ENCODE measurements at places on chromosomes 16 and 17.

DNA sequence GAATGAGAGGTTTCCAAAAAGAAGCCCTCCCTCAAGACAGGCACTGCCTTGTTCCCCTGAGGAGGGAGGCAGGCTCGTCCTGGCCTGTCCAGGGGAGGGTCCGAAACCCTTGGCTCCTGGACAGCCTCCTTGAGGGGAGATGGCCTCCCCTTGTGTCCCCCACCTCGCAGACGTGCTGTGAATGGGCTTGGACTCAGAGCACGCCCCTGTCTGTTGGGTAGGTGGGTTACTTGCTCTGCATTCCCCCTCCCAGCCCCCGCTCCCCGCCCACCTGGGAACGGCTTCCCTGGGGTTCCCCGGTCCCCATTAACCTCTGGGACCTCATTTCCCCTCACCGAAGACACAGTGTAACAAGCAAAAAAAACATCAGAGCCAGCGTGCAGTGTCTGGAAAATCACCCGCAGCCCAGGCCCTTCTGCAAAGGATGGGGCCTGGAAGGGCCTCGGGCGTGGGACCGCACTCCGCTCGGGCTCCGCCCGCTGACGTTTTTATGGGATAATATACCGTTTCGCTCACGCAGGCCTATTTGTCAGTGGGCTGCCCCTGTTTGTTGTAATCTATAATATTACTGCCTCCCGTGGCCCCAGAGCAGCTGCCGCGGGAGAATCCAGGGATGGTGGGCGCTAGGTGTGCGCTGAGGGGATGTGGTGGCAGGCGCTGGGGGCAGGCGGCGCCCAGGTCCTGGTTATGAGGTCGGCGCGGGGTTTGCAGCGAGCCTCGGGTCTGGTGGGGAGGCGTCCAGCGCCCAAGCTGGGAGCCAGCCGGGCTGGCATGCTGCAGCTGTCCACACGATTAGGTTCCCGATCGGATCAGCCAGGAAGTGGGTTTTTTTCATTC is 11.1 kb downstream of the BAHCC1 start:
- no peak for DNase-seq

DNA sequence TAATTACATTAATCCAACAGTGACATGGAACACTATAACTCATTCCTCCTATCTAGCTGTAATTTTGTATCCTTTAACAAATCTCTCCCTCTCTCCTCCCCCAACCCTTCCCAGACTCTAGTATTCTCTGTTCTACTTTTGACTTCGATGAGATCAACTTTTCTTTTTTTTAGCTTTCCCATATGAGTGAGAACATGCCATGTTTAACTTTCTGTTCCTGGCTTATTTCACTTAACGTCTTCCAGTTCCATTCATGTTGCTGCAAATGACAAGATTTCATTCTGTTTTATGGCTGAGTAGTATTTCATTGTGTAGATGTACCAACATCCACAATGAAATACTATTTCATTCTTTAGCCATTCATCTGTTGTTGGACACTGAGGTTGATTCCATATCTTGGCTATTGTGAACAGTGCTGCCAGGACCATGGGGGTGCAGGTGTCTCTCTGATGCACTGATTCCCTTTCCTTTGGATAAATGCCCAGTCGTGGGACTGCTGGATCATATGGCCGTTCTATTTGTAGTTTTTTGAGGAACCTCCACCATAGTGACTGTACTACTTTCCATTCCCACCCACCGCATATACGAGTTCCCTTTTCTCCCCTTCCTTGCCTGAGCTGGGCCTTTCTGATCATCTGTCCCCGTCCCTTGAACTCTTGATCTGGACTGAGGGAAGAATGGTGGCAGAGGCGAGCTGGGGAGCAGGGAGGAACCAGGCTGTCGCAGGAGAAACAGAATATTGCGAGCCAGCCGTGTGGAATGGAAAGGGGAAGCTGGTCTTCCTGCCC is 7.7 kb upstream of the CEP295NL start:
- no peak for DNase-seq

GRCh38 chr17:29176558-29177351 is 3.4 kb downstream of the MYO18A start:
- no peak for DNase-seq

DNA sequence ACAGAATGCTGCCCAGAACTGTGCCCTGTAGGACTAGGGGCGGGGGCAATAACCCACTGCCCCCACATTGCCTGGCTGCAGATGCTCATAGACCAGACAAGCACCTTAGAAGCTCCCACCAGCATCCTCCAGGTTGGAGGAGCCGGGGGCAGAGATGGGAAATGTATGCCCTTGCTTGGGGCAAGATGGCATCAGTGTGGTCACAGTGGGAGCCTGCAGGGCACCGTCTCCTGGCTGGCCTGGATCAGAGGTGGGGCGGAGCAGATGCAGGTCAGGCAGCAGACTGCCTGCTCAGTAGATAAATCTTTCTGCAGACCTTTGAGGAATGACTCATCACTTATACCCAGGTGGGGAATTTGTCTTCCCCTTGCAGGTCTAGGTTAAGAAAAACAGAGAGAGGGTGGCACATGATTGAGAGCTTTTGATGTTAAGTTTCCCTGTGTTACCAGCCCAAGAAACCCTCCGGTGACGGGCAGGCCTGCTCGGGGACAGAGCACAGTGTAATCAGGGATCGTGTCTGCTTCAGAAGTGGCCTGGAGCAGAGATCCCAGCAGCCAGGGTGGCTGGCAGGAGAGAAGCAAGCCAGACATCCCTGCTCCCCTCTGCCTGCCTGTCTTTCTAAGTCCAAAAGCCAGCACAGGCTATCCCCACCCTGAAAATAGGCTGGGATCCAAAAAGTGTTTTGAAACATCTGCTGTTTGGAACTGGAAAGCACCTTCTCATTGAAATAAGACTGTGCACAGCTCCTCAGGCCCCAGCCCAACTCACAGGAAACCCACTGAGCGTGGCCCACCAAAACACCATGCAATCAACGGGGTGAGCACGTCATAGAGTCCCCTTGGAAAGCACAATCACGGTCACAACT is 50.7 kb upstream of the RPL38 start:
- peak; percentile 67 for DNase-seq

DNA sequence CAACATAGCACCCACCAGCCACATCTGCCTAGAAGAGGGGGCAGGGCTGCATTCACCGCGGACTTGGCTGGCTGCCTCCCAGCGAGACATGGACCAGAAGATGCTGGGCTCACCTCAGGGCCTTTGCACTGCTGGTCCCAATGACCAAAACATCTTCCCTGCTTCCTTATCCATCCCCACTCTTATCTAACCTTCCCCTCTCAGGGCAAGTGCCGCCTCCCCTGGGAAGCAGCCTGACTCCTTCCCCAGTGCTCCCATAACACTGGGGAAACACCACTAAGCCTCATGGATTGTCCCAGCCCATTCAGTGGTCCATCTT is 5.7 kb downstream of the TMC6 start:
- DNase-seq: no peak

GRCh38 chr17:42421507-42422338 is 1.3 kb downstream of the CAVIN1 start:
- DNase-seq: no peak

DNA sequence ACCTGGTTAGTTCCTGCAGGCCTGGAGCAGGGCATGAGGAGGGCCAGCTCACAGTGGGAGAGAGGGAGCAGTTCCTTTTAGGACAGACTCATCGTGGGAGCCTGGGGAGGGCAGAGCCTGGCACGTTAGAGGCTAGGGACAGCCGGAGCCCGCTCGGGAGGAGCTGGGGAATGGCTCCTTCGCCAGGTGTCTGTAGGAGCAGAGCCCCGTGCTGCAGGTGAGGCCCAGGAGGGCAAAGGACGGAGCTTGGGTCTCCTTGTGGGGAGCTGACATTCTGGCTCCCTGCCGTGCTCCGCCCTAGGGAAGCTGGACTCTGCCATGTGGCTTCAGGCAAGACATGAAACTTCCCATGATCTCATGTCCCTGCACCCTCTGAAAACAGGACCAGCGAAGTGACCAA is 18.7 kb upstream of the MTSS2 start:
- DNase-seq: no peak

GRCh38 chr16:54407596-54407995 is 121.0 kb upstream of the IRX3 start:
- DNase-seq: peak; percentile 24

DNA sequence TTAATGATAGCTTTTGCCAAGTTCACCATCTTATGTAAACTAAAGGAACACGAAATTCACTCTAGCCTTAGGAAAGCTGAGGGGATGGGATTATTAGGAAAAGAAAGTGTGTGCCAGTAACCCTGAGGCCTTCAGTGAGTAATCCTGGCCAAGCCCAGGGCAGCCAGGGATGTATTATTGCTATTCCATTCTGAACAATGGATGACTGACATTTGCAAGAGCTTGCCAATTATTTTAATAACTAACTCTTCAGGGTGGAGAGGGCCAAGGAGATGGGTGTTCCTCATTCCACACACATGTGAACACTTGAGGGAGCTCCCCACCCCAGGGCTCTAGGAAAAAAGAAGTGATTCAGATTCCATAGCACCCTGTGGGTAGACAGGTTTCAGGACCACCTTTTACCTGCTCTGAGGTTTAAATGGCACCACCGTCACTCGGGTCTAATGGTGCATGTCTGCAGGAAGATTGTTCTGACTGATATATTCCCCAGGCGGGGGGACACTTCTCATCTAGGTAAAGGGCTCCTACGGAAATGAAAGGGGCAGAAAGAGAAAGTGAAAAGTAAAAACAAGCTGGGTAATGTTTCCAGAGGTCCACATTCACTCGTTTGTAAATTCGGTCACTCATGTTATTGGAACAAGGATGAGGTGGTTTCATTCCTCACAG is 41.5 kb downstream of the TK2 start:
- no peak for DNase-seq

DNA sequence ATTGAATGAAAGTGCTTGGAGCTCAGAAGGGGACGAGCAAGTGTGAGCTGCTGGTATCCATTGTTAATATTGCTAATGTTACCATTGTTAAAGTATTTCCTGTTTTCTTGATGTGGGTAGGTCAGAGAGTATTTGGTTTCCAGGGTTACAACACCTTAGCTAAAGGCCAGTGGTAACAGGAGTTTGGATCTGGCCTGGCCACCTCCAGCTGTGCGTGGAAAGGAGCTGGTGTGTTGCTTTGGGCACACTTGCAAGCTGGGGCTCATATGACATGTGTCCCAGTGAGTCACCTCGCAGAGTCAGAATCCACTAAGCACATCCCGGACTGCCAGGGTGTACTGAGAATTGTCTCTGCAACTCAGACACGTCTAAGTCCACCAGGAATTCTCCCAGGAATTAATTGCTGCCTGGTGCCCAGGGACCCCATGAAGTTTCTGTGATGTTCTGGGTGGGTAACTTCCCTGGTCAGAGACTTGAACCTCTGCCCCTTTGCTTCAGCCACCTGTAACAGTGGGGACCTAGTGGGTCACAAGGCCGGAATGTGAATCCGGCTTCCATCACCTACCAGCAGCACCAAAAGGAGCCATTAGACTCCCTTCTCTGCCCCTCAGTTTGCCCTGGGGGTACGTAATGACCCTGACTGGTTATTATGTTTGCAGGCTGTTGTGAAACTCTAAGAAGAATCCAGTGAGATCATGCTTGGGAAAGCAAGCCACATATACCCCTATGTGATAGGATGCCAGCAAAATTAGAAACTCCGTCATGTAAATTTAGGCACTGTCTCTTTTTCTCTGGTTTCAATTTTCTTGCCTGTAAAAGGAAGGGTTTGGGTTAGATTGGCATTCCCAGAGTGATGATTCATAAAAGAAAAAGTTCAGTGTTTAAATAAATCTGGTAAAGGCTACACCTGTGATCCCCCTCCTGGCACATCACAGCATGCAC is 12.8 kb downstream of the SLC6A2 start:
- DNase-seq: no peak

- DNase-seq: no peak
These were observed 27.1 kb downstream of the TBC1D3B start for GRCh38 chr17:36149296-36149820.

GRCh38 chr16:89173174-89173921 is 1.8 kb downstream of the CDH15 start:
- DNase-seq: peak; percentile 68

DNA sequence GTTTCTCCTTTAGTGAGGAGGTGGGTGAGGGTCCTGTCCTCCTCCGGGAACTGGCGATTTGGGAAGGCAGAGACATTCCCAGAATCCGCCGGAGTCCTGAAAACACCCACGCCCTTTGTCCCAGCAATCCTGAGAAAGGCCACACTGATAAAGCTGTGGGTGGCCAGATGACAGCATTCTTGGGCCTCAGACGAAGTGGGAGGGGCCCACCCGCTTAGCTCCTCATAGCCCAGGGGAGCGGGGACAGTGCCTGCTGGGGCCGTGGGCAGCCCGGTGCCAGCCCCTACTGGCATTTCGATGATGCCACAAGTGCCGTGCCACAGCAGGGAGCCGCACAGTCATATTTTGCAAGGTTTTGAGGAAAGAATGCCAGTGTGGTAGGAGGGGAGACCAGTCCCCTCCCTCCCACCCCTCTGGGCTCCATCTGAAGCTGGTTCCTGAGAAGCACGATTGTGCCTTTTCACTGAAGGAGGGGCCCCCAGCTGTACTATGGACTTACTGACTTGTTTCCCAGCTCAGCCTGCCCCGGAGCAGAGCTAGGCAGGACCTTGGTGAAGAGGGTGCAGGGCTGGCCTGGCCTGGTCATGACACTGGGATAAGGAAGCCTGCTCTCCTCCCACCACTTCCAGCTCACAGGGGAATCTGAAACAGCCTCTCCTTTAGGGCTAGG is 20.9 kb upstream of the MPRIP start:
- no peak for DNase-seq

- no peak for DNase-seq
These were observed 5.3 kb upstream of the NTN3 start for GRCh38 chr16:2465653-2466415.

DNA sequence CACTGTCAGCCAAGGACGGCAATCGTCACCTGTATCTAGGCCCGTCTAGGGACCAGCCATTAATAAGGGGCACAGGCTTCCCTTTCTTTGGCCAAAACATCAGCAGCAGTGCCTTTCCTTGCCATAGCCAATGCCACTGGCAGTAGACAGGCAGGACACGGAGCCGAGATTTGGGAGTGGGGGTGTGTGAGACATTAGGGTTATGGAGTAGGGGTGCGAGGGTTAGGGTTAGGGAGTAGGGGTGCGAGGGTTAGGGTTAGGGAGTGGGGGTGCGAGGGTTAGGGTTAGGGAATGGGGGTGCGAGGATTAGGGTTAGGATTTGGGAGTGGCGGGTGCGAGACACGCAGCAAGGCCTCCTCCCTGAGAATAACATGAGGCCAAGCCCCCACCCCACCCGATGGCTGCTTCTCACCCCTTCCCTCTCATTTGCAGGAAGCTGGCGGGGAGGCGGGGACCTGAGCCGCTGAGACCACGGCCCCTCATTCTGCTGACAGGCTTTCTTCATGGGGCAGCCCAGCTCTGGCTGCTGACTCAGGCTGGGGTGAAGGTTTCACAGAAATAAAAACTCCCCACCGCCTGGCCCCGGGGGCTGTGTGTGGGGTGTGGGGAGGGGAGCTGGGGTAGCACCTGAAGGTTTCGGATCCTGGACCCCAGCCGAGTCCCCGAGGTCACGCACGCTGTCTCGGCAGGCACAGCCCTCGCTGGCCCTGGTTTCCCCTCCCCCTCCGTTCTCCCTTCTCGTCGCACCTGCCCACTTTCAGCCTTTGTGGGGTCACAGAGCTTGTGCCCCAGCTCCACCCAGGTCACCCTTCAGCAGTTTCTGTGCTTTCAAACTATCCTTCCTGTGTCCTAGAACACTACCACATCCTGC is 93.8 kb downstream of the PGS1 start:
- DNase-seq: no peak

- no peak for DNase-seq
These were observed 55.2 kb upstream of the CDH5 start for GRCh38 chr16:66311306-66311705.

- no peak for DNase-seq
These were observed 96.9 kb downstream of the KATNIP start for GRCh38 chr16:27646806-27647205.

- no peak for DNase-seq
These were observed 16.2 kb upstream of the PVALEF start for GRCh38 chr17:81148986-81149533.

GRCh38 chr16:11768849-11769248 is 26.2 kb upstream of the TXNDC11 start:
- DNase-seq: no peak
